ENCODE measurements at places on chromosomes 16 and 17.

DNA sequence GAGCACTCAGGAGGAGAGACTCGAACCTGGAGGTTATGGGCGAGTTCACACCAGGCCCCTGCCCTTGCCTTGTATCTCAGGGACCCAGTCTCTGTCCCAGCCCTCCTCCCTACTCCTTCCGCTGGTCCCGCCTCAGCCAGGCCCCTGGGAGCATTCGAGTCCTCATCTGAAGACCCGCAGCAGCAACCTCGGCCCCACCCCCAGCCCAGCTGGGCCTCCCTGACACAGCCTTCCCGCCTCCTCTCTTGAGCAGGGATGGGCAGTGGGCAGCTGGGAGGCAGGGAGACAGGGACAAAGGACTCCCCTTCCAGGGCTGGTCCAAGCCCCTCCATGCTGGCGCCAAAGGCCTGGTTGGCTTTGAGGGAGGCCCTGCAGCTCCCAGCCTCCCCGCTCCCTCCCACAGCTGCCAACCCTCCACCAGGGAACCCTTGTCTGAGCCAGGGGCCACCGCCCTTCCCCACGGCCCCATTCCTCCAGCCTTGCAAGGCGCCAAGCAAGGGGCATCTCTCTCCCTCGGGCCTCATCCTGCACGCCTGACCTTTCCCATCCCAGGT is 15.4 kb upstream of the ZC3H18 start:
- DNase-seq: no peak

DNA sequence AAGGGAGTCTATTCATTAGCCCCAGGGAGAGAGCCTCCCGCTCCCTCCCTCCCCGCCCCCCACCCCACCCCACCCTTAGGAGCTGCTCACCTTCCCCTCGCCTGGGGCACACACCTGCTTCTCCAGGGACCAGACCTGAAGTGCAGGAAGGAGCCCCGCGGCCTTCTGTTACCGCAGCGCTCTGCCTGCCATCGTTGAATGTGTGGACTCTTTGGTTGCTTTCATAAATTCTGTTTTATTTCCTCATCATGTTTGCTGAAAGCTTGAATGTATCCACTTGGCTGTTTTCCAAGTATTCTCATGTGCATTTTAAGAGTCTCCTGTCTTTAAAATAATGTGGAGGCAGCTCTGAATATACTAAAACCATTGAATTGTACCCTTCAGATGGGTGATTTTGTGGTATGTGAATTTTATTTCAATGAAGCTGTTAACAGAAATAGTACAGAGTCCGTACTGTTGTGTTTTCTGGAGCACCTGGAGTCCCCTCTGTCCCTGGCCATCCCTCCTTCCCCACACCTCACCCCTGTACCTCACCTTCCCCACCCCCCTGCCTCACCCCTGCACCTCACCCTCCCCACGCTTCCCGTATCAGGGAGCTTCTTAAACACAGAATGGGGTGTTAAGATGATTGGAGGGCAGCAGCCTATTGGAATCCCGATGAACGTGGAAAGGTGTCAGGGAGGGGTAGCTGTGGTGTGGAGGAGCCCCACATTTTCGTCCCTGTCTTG is 25.5 kb downstream of the RAB11FIP3 start:
- no peak for DNase-seq

DNA sequence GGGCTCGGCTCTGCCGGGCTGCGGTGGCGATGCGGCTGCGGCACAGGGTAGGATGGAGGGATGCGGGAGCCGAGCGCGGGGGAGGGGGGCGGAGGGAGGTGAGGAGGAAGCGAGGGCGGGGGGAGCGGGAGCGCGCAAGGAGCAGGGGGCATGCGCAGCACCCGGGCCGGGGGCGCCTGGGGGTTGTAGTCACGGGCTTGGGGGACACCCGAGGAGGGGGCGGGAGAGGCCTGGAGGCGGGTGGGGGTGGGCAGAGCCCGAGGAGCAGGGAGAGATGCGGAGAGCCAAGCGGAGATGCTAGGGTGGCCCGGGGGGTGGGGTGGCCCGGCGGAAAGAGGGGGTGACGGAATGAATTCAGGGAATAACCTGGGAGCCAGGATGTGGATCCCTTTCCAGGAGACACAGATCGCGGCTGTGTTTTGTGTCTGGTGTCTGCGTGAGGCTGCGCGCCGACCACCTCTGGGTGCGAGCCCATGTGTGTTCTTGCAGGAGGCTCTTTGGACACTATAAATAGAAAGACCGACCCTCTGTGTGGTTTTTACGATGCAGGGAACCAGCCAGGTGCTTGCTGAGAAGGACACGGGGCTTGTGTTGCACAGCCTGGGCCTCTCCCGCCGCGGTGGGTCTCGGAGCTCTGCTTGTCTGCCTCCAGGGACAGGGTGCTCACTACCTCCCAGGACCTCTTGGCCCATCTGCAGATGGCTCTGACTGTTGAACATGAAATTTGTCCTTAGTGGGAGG is at the start of gene STX1B:
STX1B (minus strand) TSS at position 54 of the 741 bp plus-strand sequence. CDS start 242 bp downstream, outside the sequence.
- peak; percentile 10 for DNase-seq

DNA sequence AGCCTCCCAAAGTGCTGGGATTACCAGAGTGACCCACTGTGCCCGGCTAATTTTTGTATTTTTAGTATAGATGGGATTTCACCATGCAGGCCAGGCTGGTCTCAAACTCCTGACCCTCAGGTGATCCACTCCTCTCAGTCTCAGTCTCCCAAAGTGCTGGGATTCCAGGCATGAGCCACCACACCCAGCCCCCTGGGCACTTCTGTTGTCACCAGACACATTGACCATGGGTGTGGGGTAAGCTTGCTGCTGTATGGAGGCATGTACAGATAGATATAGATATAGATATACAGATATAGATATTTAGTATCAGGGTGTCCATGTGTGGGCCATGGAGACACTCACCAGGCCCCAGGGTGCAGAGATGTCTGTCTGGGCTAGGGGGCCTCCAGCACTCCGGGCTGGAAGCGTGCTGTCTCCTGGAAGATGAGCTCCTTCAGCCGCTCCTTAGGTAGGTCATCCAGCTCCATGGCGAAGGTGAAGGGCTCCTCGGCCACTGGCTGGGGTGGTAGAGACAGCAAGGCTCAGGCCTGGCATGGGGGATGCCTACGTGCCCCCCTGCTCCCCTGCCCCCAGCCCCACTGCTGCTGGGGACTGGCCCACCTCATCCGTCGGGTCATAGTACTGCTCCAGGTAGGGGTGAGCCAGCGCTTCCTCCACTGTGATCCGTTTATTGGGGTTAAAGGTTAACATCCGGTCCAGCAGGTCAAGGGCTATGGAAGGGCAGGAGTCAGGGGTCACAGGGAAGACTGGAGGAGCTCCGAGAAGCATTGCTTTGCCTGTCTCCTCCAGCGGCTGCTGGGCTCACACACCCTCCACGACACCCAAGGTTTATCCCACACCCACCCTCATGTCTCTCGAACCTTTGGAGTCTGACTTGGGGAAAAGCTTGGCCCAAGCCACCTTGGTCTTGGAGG is 3.2 kb upstream of the GDPD3 start:
- no peak for DNase-seq

DNA sequence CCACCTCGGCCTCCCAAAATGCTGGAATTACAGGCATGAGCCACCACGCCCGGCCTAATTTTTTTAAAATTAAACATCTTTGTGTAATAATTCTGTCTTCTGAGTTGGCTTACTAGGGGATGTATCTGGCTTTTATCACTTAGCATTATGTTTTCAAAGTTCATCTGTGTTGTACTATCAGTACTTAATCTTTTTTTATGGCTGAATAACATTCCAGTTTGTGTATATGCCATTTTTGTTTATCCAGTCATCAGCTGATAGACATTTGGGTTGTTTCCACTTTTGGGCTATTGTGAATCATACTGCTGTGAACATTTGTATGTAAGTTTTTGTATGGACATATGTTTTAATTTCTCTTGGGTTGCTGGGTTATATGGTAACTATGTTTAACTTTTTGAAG is 69.0 kb downstream of the CHD9 start:
- DNase-seq: no peak

- DNase-seq: no peak
Measured at GRCh38 chr16:30794634-30795033, 7.6 kb upstream of the ZNF629 start.

DNA sequence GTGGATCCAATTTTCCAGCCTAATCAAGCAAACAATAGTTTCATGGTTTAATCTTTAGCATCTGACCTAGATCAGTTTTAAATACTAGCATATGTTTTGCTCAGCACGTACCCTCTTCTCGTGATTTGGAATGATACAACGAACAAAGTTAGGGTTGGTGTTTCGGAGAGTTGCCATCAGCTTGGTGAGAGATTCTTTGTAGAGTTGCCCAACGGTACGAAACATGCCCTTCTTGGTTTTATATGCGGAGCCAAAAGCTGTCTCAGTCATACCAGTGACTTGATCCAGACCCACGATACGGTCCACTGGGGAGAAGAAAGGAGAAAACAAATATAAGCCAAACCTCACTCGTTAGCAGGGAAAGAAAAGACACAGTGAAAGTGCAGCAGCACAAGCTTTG is 85.3 kb downstream of the NDEL1 start:
- DNase-seq: no peak

DNA sequence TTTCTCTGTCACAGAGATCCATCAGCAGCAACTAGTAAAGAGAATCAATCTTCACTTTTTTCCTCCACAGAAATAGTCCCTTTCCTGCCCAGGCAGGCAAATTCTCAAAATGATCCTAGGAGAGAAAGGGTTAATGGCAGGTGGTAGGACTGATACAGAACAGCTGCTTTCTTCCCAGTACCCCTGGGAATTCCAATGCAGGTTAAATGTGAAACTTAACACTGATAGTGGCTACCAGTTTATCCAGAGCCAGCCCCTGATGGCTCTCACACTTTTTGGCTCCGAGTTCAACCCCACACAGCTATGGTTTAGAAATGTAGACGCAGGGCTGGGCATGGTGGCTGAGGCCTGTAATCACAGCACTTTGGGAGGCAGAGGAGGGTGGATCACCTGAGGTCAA is 22.2 kb downstream of the MARVELD3 start:
- no peak for DNase-seq

DNA sequence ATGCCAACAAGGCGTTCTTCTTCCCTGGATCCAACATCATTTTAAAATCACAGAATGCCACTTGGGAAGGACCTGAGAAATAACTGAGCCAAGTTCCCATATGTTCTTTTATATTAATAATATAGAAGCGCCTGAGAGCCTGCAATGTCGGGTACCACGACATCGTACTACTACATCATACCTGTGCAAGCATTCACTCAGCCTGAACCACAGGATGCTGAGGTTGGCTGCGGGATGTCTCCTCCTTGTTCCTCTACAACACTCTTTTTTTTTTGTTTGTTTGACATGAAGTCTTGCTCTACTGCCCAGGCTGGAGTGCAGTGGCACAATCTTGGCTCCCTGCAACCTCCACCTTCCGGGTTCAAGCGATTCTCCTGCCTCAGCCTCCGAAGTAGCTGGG is 2.1 kb upstream of the ATP2C2 start:
- no peak for DNase-seq
